B cell (primary cell): ENCODE measurements at places on chromosomes 5 and 9. TPM values are rescaled to one million over a fixed set of nuclear protein-coding genes. Genes with fewer than 3 reads are reported as not detected.

Gene SUSD3
- 38.3 and 41.0 TPM in 2 replicates for total RNA-seq

Gene RNF180
- not detected in 2 replicates for total RNA-seq

Gene SHOC1
- total RNA-seq: not detected in 2 replicates

Gene SYK
- 242 and 251 TPM in 2 replicates for total RNA-seq

Gene SOX30
- 0.29 and 0.49 TPM in 2 replicates for total RNA-seq

Gene PLAA
- 22.5 and 24.0 TPM in 2 replicates for total RNA-seq

Gene C5orf24
- total RNA-seq: 38.2 and 44.2 TPM in 2 replicates

Gene PCDHGA4
- 1.1 TPM in 2 replicates for total RNA-seq

Gene SRD5A1
- total RNA-seq: 20.8 and 29.2 TPM in 2 replicates

Gene PHYHD1
- 0.96 and 1.5 TPM in 2 replicates for total RNA-seq

Gene OR4F3
- total RNA-seq: not detected in 2 replicates

Gene ETF1
- total RNA-seq: 50.5 and 50.8 TPM in 2 replicates
